ENCODE measurements at places on chromosomes 2 and 18.

- DNase-seq, result no peak
- H3K36me3 ChIP-seq, result peaks cover 3% of the 10 kb centered on the region
- H3K4me3 ChIP-seq, result no peak overlapping the region
- H3K27me3 ChIP-seq, result no peaks in the 10 kb centered on the region
- no peak overlapping the region for H3K27ac ChIP-seq
- no peaks in the 10 kb centered on the region for H3K4me1 ChIP-seq
These were observed 412.1 kb upstream of the MYT1L start for GRCh38 chr2:2743164-2743571.

DNA sequence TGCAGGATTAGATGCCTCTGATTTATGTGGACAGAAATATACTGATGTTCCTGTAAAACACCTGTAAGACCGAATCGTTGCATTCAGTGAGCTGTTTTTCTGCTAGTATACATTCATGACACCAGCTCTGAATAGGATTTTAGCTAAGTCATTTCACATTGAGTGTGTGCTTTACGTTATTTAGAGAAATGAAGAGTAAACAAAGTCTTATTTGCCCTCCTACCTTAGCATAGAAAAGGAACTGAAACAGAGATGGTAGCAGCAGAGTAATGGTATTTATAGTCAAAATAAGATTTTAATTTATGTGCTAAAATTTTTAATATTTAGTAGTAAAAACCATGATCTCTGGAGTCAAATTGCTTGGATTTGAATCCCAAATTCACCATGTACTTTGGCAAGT lies 168.0 kb downstream of the CERS6 start:
- H3K4me3 ChIP-seq, result no peak overlapping the region
- no peak for DNase-seq
- H3K27ac ChIP-seq, result no peak overlapping the region
- no peaks in the 10 kb centered on the region for H3K36me3 ChIP-seq

GRCh38 chr2:227796045-227796711 lies 17.5 kb upstream of the CCL20 start:
- no peaks in the 10 kb centered on the region for H3K36me3 ChIP-seq
- no peaks in the 10 kb centered on the region for H3K4me1 ChIP-seq
- DNase-seq, result no peak
- H3K27ac ChIP-seq, result no peak overlapping the region
- no peaks in the 10 kb centered on the region for H3K27me3 ChIP-seq
- H3K4me3 ChIP-seq, result no peak overlapping the region

DNA sequence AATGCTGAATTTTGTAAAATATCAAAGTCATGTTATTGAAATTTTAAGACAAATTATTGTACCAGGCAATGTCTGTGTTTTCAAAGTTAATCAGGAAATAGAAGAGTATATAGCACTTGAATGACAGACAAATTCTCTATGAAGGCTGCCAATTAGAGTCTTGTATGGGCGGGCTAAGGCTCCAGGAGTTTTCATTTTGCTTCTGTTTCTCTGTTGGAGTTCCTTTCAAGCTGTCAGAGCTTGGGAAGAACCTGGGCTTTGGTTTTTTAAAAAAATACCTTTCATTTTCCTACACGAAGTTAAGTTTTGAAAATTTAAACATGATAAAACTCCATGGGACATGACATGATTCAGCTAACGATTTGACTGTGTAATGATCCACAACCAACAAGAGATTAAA lies 339.0 kb upstream of the KCNH7 start:
- no peaks in the 10 kb centered on the region for H3K36me3 ChIP-seq
- H3K4me1 ChIP-seq, result no peaks in the 10 kb centered on the region
- H3K4me3 ChIP-seq, result no peak overlapping the region
- no peaks in the 10 kb centered on the region for H3K27me3 ChIP-seq
- H3K27ac ChIP-seq, result no peak overlapping the region
- no peak for DNase-seq

- H3K27ac ChIP-seq, result peak overlapping the region; percentile 94
- peaks cover 20% of the 10 kb centered on the region for H3K4me1 ChIP-seq
- peaks cover 9% of the 10 kb centered on the region for H3K36me3 ChIP-seq
- H3K4me3 ChIP-seq, result no peak overlapping the region
These were observed 38.5 kb upstream of the ODC1 start for GRCh38 chr2:10486601-10487079.

GRCh38 chr2:102603904-102604303 lies 15.4 kb upstream of the SLC9A2 start:
- H3K4me3 ChIP-seq, result no peak overlapping the region
- no peaks in the 10 kb centered on the region for H3K36me3 ChIP-seq
- H3K27me3 ChIP-seq, result peaks cover 24% of the 10 kb centered on the region
- no peak for DNase-seq

DNA sequence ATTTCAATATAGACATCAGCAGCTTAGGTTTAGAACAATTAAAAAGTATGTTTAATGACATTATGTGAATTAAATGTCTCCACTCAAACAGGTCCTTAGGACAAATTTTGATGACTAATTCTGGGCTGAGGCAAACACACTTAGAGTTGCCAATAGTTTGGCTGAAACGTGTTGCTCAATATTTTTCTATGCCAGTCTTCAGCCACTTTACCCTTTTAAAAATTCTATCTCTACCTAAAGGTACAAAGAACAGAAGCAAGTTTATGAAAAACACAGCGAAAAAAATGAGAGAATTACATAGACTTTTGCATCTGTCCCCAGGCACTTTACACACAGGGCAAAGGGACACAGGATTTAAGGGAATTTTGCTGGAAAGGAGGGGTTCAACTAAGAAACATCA lies 4.5 kb downstream of the IDH1 start:
- peaks cover 17% of the 10 kb centered on the region for H3K4me1 ChIP-seq
- DNase-seq, result no peak
- no peak overlapping the region for H3K4me3 ChIP-seq
- H3K27ac ChIP-seq, result no peak overlapping the region
- peaks cover 53% of the 10 kb centered on the region for H3K36me3 ChIP-seq

DNA sequence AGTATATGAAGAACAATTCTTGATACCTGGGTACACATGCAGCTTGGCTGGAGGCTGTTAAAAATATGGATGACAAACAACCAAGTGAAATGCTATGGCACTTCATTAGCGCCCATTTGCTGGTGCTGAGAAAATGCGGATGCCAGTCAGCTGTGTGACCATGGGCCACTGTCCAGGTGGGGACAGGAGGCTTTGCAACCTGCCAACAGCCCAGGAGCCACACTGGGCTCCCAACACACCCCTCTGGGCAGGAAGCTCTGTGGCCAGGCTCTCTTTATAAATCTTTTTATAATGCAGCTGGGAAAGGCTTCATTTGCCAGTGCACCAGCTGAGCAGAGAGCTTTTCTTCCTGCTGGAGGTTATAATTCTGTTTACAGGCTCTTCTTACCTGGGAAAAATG lies 19.9 kb downstream of the RNF144A start:
- H3K4me1 ChIP-seq, result peaks cover 51% of the 10 kb centered on the region
- H3K4me3 ChIP-seq, result no peak overlapping the region
- no peak overlapping the region for H3K27ac ChIP-seq
- no peak for DNase-seq
- H3K27me3 ChIP-seq, result no peaks in the 10 kb centered on the region

DNA sequence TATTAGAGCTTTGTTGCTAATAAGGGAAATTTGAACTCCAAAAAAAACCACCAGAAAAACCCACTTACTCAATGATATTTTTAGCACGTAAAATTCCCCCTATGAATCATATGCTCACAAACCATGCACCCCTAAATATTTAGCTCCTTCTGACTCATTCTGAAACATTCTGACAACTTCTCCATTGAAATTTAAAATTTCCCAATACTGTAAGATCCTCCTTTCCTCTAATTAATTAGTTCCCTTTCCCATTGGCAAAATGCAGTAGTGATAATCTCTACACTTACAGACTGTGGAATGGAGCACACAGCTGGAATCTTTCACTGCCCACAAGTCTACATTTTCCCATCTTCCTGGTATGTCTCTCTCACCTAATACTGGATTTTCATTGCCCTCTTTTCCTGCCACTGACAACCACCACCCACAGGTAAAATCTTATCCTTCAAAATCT lies 215.8 kb upstream of the ACVR2A start:
- H3K4me3 ChIP-seq, result no peak overlapping the region
- H3K36me3 ChIP-seq, result no peaks in the 10 kb centered on the region
- H3K4me1 ChIP-seq, result no peaks in the 10 kb centered on the region
- no peaks in the 10 kb centered on the region for H3K27me3 ChIP-seq
- no peak for DNase-seq
